Activated naive CD4-positive, alpha-beta T cell treated with anti-CD3 and anti-CD28 coated beads, Interleukin-2, amount 50 U/mL, for 16 hours (primary cell): ENCODE measurements at places on chromosomes 7 and 10.

DNA sequence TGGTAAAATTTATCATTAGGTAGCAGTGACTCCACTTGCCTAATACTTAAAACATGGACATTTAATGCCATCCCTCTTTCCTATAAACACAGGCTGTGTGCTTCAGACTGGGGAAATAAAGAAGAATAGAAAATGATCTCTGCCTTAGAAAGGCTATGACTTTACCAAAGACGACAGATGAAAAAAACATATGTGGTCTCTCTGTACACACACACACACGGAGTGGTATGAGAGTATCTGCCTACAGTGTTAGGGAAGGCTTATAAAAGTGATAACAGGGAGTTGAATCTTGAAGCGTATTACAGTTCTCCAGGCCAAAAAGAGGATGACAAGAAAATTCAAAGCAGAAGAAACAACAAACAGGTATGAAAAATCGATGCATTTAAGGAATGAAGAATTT is 38.2 kb downstream of the MINDY3 start:
- no peak for DNase-seq

DNA sequence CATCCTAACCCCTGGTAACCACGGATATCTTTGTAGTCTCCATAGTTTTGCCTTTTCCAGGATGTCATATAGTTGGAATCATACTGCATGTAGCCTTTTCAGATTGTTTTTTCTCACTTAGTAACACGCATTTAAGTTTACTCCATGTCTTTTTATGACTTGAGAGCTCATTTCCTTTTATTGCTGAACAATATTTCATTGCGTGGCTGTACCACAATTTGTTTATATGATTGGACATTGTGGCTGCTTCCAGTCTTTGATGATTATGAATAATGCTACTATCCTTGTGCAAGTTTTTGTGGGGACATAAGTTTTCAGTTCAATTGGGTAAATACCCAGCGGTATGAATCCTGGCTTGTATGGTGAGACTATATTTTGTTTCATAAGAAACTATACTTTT is 60.8 kb downstream of the AOAH start:
- no peak for DNase-seq

DNA sequence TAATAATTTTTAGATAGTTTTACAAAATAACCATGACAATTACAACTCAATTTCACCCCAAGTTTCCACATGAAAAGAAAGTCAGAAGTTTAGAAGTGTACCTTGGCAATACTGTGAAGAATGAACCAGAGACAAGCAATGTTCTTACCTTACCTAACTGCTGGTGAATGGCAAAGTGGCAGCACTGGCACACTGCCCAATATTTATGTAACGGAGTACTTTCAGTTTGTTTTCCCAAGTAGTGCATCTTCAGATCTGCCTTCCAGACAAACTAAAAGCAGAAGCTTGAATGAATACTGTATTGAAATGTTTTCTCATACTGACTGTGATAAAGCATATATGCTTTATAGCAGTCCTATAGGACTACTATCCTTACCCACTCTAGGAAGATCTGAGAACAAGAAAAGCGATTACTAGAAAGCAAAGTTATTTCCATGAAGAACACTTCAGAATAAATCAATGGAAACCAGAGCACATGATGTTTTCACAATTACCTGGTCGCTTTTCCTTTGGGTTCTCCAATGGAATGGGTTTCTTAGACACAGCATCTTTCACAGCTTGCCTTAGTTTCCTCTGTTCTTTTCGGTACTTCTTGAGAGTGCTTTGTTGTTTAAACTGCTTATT is 1.5 kb downstream of the NOC3L start:
- DNase-seq, result no peak

DNA sequence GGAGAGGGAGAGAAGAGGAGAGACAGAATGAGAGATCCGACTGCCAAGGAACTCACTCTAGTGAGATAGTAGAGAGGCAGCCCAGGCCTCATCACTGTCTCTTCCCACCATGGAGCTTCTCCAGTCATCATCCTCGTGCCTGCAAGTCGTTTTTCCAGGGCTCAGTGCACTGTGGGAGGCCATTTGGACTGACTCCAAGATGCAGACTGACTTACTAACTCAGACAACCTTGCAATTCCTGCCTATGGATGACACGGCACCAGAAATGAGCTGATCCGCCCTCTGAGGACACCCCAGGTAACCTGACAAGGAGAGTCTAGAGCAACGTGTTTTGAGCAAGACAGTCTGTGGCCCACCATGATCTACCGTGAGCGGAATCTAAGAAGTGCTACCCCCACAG is 154.9 kb downstream of the GLI3 start:
- no peak for DNase-seq

- no peak for DNase-seq
These were observed 778.5 kb downstream of the NRG3 start for GRCh38 chr10:82653244-82654155.

DNA sequence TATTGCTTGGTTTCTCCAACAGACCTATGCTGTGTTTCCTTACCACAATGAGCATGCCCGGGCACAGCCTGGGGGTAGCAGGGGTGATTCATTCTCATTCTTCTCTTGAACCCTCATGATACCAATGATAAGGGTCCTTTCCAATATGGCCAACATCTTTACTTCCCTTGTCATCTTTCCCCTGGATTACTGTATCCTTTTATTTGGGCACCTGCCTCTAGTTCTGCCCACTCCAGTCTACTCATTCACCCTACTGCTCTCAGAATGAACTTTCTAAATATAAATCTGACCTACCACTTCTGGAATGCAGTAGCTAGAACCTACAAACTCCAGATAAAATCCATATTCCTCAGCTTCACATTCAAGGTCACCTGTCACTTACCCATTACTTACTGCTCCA is 26.4 kb upstream of the ITPRID1 start:
- DNase-seq, result no peak

- DNase-seq, result no peak
These were observed 279.6 kb upstream of the PITRM1 start for GRCh38 chr10:3452173-3452626.

DNA sequence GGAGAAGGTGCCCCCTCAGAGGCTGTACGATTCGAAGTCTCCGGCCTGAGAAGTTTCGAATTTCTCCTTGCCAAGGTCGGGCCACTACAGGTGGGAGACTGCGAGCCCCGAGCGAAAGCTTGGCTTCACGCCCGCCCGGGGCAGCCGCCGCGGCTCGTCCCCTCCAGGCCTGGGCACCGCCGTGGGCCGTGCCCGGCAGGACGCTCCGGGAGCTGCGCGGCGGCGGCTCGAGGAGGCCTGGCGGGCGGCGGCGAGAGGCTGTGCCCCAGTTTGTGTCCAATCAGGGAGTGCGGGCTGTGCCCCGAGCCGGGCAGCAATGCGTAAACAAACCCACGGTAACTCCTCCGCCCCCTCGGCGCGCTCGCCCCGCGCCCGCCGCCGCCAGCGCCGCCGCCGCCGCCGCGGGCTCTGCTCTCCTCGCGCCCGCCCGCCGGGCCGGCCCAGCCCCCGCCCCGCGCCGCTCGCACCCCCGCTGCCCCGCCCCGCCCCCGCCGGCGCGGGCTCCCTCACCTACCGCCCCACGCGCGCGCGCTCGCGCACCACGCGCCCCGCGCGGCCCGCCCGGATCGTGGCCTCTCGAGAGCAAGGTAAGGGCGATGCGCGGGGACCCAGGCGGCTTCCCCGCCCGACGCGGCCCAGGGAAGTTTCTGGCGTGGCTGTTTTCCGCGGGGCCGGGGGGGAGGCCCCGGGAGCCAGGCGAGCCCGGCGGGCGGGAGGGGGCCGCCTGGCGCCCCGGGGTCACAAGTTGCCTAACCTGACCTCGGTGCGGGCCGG is 57.8 kb upstream of the PCGF5 start:
- DNase-seq, result peak; percentile 73

GRCh38 chr7:155219947-155220769 is 77.5 kb upstream of the INSIG1 start:
- DNase-seq, result no peak

DNA sequence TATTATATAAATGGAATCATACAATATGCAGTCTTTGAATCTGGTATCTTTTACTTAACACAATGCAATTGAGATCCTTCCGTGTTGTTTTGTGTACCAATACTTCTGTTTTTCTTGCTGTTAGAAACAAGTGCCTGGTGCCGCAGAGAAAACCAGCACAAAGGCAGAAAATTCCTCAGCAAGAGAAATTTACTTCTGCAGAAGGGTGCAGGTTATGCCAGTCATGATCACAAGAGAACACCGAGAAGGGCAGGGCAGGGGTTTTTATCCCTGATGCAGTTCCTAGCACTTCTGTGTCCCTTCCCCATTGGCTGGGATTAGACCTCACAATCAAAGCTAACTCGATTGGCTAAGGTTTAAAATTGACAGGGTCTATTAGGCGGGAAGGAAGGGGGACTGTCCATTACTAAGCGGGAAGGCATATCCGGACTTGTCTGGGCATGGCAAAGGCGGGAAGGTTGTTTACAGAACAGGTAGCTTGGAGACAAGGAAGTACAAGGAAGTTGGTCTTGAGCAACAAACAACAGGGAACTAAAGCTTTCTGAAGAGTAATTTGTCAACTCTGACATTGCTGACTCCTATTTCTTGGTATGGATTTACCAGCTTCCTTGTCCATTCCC is 2.4 kb upstream of the ZNF33B start:
- DNase-seq, result no peak

DNA sequence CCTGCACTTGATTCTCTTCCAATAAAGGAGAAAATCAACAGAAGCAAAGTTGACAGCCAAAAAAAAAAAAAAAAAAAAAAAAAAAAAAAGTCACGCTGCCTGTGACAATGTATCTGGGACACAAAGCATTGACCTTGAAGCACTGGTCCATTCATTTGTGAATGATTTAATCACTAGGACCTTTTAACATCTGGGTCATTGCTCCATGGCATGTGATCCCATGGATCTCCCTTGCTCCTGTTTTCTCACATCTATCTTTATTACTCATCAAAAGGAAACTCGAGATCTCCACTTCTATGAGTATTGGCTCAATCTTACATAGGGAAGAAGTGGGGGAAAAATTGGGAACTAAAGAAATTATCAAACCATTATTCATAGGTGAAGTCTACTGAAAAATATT is 89.6 kb upstream of the SMIM30 start:
- no peak for DNase-seq

DNA sequence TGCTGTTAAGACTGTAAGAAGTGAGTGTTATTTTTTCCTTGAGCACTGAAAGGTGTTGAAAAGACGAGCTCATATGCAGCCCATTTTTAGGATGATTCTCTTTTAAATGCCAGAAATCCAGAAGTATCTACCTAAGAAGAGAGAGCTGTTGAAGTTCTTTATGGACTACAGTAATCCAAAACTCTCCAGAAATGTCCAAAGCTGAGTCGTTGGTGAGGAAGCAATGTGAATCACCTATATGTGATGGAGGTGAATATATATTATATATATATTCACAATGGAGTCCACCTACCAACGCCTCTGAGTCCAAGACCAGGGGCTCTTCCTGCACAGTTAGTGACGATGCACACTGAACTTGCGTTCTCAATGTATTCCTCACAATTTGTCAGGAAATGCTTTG is 252.7 kb upstream of the PITRM1 start:
- DNase-seq, result no peak

DNA sequence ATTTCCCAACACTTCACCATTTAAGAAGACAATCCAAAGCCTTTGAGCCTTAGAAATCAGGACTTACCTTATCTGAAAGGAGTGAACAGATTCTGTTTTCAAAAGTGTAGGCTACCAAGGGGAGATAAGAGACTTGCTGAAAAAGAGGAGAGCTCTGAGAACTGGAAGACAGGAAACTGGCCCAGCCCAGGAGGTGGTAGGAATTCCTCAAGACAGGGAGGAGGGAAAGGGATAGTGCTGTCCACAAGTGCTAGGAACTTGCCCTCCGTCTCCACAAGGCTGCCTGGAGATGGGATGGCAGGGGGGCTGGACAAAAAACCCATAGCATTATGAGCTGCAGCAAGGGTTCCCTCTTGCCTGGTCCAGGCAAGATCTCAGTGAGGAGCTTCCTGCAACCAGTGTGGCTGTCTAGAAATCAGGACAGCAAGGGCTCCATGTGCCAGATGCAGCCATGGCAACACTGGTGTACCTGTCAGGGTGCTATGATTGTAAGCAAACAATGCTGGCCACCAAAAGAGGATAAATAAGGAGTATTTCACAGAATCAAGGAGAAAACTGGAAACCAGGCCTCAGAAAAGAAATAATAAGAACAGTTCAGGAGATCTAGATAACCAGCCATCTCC is 22.7 kb upstream of the FRMD4A start:
- no peak for DNase-seq

DNA sequence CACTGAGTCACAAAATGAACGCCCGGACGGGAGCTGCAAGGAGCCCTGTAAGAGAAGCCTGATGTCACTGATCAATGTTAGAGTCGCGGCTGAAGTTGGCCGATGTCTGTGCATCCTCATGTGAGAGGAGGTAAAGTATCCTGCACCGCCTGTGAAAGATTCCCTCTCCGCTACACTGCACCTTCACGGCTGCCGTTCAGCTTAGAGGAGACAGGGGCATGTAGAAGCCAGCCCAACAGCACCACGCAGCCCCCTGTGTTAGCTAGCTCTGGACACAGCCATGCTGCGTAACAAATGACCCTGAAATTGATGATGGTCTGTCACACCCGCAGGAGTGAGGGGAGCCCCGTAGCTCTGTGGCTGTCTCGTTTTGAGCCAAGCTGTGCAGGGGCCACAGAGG is 81.5 kb upstream of the DIP2C start:
- no peak for DNase-seq

DNA sequence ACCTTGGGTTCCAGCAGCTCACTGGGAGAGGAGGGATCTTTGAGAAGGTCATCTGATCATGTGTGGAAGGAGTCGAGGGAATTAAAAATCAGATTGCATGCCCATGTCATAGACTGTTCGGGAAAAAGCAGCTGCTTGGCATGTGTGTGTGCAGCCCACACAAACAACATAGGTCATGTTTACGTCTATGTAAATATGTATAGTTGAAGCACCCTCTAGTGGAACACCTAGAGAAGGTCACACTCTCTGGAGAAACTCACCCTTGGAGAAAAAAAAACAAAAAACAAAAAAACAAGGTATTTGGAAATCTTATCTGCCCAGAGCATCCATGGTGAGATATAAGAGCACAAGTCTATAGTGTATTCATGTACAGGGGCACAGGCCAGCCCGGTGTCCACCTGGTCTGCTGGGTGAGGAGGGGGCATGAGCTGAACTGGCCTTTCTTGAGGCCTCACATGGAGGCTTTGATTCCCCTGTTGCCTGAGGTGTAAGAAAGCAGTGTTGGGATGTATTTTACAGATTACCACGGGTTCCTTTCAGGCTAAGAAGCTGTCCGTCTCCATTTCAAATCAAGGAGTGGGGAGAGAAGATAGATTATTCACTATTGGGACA is 98.0 kb downstream of the NPY start:
- DNase-seq, result no peak

DNA sequence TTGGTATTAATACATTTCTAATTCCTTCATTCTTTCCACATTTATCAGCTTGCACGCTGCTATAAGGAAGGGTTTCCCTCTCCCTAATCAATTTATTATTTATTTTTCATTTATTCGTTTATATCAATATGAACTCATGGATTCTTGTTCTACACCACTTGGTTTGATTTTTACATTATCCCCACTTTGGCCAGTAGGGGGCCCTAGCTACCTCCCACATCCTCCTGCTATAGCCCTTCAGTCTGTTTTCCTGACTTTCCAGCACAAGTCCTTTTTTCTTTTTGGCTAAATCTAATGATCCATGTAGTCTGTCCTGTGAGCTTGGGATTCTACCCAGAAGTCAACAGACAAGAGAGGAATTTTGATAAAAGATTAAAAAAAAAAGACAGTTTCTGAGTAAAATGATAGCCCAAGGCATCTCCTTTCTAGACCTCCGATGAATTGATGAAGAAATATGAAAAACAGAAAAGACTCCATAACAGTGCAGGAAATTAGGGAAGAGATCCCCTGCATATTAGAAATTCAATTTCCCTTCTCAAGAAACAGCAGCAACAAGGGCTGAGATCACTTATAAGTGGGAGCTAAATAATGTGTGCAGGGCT is 47.7 kb downstream of the LYZL2 start:
- DNase-seq, result no peak
